ENCODE measurements at places on chromosomes 7 and 10.

GRCh38 chr10:28652703-28653102 is 24.6 kb upstream of the BAMBI start:
- no peak for DNase-seq

- DNase-seq = no peak
These were observed 136.2 kb upstream of the RET start for GRCh38 chr10:42940487-42941294.

DNA sequence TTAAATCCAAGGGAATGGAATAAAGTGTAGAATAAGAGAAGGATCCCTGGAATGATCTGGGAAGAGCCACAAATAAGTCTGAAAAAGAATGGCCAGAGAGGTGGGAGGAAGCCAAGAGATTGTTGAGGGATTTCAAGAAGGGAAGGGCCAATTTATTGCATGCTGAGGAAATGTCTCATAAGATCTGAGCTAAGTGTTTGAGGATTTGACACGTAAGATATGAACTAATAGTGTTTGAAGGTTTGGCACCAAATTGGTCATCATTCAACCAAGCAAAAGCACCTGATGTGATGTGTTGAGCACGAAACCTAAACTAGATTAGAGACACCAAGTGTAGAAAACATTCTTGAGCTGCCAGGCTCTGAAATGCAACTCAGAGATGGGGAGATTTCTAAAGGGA is 97.9 kb downstream of the TSPAN12 start:
- no peak for DNase-seq

- DNase-seq = peak; percentile 47
These were observed 37.3 kb downstream of the TMEM60 start for GRCh38 chr7:77760809-77761453.
